Inflammatory macrophage (primary cell): ENCODE measurements at places on chromosomes 16 and 17.

- no peak for DNase-seq
Observed at GRCh38 chr17:37174205-37174604, 201.6 kb upstream of the C17orf78 start.

DNA sequence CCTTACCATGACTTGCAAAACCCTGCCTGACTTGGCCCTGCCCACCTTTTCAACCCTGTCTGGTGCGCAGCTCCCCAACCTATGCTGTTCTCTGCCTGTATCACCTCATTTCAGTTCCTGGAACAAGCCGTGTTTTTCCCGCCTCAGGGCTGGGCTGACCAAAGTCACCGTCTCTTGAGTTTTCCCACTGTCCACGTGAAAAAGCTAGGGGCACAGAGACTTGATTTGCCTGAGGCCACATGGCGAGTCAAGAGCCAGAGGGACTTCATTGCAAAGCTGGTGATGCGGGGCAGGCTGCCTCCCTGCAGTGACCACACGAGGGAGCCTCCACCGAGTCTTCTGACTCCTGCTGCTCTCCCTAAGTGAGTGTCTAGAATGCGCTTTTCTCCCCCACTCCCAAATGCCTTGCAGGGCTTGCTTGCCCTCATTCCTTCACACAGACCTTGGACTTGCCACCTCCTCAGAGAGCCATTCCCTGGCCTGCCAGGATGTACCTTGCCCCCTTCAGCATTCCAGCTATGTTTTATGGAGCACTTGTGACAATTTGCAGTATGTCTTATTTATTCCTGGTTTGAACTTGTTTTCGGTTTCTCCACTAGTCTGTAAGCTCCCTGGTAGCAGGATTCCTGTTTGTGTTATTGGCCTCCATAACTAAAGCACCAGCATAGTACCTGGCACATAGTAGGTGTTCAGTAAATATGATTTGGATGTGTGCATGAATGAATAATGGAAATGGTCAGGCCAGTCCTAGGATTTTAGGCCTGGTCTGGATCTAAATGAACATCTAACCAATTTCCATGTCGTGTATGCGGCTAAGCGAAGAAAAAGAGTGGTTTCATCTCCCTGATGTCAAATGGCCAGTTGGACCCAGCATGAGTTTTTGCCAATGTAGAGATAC is 252.3 kb downstream of the SNX29 start:
- DNase-seq, result peak; percentile 7

DNA sequence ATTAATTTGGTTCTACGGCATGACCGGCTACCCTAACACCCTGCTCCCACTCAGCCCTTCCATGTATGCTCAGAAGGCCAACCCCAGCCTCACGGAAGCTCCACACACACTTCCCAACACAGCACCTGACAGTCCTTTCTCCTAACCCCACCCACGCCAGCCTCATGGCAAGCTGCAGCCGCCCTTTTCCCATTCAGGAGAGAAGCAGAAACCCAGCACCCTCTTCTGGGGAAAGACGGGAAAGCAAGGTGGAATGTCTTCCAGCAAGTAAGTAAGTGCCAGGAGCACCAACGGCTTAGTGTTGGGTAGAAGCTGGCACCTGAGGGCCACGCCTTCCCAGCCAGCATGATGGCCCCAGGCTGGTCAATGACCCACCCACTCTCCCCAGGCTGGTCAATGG is 32.1 kb downstream of the ABR start:
- DNase-seq, result no peak

DNA sequence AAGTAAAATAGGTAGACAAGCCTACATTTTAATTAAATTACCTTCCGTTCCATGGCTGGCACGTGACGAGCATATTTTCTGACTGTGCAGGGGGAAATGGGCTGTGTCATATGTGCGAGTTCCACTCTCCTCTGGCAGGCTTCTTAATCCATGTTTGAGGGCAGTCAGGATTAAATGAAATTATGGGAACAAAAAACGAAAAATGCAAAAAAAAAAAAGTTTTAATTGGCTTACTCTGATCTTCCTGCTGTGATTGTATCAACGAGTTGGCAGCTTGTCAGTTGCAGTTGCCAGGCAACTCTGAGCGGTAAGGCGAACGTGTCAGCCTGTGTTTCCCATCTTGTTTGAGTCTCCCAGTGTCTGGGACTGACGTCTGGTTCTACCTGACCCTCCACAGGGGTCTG is 302.9 kb upstream of the XYLT1 start:
- DNase-seq, result no peak

DNA sequence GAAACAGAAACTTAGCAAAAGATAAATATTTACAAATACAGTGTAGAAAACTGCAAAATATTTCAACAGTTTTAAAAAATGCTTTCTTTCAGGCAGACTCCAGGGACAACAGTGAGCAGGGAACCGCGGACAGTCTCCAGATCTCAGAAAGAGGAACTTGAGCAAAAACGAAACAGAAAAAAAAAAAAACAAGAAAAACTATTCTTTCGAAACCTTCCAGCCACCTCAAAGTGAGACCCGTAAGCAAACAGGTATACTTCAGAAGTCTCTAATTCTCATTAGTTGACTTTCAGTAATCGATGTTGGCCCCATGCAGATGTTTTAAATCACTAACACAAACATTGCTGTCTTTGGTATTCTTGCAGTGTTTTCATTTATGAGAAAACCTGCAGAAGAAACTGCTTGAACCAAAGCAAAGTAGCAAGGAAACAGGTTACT is 15.7 kb upstream of the CCL1 start:
- peak; percentile 81 for DNase-seq

- no peak for DNase-seq
Observed at GRCh38 chr16:50428742-50429141, 60.0 kb upstream of the BRD7 start.

DNA sequence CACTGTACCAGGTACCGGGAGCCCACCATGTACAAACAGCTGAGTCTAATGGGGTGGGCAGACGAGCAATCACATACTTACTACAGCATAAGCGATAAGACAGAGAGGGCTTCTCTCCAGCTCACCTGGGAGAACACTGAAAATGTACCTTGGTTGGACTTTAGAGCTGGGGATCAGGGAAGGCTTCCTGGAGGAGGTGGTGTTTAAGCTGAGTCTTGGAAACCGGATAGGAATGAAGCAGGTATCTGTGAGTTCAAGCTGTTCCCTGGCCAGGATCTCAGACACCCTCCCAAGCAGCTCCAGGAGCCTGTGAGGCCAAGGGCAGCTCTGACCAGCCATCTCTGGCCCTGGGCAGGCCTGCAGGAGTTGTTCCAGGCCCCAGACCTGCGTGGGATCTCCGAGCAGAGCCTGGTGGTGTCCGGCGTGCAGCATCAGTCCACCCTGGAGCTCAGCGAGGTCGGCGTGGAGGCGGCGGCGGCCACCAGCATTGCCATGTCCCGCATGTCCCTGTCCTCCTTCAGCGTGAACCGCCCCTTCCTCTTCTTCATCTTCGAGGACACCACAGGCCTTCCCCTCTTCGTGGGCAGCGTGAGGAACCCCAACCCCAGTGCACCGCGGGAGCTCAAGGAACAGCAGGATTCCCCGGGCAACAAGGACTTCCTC is 8.0 kb upstream of the SERPINF1 start:
- DNase-seq, result peak; percentile 77

DNA sequence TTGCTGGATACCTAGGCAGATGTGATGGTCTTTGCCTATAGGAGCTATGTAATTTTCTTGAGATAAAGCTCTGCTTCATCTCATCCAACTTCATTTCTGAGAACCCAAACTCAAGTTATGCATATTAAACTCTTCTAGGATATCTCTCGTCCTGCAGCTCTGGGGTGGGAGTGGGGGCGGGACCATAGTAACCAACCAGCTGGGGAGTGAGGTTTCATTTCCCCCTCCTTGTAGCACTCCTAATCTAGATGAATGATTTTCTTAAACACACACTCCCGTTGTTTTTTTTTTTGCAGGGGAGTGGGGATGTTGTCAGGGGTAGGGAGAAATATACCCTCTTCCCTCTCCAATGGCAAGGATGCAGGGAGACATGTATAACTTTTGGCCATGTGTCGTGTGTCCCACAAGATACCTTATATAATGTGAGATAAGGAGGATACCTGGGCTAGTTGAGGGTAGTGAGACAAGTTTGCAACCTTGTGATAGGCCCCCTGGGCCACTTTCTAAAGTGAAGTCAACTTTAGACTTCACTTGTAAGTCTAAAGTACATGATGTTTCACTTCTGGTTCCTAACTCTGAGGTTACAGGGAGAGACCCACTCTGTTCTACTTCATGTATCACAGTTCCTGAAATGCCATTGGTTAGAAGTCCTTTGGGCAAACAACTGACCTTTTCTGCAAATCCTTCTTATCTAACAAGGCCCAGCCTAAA is 10.5 kb upstream of the HEATR6 start:
- DNase-seq, result peak; percentile 45

DNA sequence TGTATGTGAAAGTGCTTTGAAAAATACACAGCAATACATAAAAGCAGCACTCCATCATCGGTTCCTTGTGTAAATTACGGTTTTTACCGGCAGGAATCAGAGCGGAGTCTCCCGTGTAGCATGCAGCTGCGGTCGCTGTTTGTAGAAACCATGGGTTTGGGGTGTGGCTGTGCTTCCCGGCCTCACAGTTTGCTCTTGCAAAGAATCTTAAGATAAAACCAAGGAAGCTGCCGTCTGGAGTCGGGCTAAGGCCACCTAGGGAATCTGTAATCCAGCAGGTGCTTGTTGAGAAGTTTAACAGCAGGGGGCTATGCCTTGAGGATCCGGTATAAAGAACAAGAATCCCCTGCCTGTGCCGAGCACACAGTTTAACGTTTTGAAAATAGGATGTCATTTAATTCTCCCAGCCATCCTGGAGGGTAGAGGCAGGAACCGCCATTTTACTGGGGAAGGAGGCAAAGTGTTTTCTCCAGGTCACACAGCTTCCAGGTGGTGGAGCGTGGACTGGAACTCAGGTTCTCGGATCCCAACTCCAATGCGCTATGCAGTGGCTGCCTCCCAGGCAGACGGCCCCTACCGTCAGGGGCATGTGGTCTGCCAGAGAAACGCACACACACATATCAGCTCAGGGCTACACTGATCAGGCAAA is 6.0 kb upstream of the TLCD3A start:
- no peak for DNase-seq
